ENCODE measurements at places on chromosomes 12 and 14. TPM values are rescaled to one million over a fixed set of nuclear protein-coding genes. Genes with fewer than 3 reads are reported as not detected.

The RIMKLB gene
- polyA plus RNA-seq, result 5.4 TPM

The KRT83 gene
- 1.1 TPM for polyA plus RNA-seq

DNA sequence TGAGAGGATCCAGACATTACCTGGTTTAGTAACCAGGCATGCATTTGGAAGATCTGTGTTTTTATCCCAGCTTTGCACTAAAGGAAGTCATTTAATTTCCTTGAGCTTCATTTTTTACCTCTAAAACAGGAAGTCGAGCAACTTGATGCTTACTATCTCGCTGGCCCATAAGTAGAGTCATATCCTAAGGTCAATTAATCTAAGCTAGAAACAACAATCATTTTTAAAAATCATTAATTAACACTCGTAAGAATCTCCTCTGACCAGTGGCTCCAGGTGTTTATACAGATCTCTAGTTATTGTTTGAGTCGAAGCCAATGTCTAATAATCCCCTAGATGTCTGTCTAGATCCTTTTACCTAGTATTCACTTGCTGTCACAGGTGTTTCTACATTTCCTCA is 355.8 kb upstream of the DCN start:
- no peak for DNase-seq

GRCh38 chr12:120118321-120119061 is 1.9 kb upstream of the RAB35 start:
- DNase-seq, result no peak

The KIF5A gene
- 127 TPM for polyA plus RNA-seq

The PTPRR gene
- polyA plus RNA-seq, result 1.3 TPM

DNA sequence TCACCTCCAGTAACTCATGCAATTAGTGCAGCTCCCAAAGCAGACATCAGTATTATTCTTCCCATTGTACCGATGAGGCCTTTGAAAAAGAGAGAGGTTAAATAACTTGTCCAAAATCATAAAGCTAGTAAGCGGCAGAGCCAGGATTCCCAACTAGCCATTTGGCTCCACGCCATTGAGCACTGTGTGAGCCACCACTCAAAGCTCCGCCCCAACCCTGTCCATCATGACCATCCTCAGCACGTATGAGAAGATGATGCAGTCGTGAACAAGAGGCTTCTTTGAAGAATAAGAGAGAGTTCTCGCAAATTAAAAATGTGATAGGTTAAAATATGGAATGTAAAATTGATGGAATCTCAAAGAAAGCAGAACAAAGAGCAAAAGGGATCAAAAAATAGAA is 14.6 kb downstream of the CLMN start:
- no peak for DNase-seq

DNA sequence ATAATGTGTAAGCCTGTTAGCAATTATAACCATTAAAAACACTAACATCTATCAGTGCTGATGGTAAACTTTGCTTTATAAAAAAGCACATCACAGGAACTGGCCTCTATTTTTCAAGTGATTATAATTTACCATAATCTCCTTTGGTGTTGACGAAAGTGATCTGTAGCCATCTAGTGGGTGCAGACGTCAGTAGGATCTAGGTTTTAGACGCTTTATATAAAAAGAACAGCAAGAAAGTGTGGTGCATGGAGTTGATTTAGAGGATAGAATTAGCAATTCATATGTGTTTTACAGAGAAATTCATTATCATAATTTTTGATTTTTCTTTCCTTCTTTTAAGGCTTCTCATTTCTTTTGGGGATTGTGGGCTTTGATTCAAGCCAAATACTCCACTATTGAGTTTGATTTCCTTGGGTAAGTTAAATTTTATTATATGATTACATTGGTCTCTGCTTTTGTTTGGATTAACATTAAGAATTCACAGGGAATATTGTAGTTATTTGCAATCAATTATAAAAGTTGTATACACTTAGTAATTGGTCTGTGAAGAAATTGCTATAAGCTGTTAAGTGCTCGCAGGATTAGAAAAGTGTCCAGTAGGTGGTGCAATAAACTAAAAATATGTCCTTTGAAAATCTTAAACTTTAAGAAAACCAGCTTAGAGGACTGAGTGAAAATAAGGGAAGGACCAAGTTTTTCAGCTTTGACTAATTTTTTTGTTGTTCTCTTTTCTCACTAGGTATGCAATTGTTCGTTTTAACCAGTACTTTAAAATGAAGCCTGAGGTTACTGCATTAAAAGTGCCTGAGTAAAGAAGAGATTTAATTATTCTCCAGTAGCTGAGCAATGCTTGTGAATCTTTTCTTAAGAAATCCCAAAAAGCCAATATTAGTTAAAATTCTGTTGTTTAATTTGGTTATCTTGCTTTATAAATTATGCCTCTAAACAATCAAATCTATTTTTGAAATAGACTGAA is 59.5 kb downstream of the ETNK1 start:
- peak; percentile 78 for DNase-seq

- no peak for DNase-seq
Observed at GRCh38 chr12:53049571-53050318, at the start of gene TNS2. TNS2 (plus strand) TSS chr12:53050065; CDS start chr12:53050186, 121 bp downstream.

The E2F7 gene
- polyA plus RNA-seq, result 11.3 TPM

- no peak for DNase-seq
Observed at GRCh38 chr14:70020352-70021170, 141.3 kb downstream of the SMOC1 start.

DNA sequence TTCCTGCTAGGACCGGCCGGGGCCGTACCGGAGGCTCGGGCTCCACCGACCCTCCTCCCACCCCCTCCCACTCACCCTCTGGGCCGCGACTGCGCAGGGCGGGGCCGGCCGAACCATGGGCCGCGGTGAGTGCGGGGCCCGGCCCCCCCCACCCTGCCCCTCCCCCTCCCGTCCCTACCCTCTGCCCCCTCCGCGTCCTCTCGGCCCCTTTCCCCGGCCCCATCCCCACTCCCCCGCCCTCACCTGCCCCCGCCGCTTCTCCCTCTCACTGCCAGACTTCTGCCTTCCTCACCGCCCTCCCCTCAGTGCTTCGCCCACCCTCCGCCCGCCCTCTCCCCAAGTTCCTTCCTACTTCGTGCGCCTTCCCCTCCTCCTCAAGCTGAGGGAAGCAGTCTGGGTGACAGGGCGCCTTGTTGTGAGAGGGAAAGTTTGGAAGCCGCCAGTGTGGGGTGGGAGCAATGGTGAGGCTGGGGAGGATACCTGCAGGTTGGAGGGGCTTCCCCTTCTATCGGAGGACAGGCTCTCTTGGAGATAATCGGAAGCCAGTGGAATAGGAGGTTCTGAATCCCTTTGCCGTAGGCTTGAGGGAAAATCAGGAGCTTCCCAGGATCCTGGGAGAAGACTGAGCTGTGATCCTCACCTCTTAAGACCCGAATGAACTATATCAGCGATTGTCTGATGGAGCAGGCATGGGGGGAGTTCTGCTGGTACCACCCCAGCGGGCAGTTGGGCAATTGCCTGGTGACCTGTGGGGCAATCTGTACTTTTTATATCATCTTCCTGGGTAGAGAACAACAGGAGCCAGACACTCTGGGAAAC is 472 bp downstream of the MBD6 start:
- DNase-seq, result peak; percentile 64

DNA sequence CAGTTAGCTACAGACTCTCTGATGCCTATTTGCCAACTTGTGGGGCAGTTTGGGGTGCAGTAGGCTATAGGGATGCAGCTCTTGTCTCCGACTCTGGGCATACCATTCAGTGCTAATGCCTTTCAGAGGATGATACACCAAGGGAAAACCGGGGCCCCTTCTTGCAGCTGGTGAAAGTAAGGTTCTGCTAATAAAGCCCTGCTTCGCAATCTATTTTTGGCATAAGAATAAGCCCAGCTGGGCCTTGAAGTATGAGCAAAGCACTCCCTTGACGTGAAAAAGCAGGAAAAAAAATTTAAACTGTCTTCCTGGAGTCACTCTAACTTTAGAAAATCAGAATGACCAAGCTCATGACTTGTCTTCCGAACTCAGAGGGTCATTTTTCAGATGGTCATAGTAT is 124.1 kb upstream of the RBM19 start:
- DNase-seq, result no peak

GRCh38 chr14:59310633-59311032 is 122.2 kb downstream of the DAAM1 start:
- DNase-seq, result no peak

GRCh38 chr14:61752626-61753025 is 9.6 kb upstream of the SNAPC1 start:
- no peak for DNase-seq

- no peak for DNase-seq
Observed at GRCh38 chr12:127832172-127832571, 434.8 kb upstream of the TMEM132C start.

DNA sequence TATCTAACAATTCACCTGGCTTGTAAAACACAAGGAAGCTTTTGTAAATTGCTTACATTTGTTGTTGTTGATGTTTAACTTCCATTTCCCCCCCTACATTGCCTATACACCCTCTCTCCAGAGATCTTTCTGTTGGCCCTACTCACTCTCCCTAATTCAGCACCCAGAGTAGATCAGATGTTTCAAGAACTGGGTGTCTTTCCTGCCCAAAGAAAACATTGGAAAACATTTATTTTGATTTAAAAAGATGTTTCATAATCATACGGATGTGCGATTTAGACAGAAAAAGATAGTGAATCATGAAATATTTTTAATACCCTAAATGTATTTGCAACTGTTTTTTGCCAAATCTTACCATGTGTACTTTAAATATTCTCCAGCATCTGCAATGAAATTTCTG is 446.4 kb upstream of the RGS6 start:
- no peak for DNase-seq

DNA sequence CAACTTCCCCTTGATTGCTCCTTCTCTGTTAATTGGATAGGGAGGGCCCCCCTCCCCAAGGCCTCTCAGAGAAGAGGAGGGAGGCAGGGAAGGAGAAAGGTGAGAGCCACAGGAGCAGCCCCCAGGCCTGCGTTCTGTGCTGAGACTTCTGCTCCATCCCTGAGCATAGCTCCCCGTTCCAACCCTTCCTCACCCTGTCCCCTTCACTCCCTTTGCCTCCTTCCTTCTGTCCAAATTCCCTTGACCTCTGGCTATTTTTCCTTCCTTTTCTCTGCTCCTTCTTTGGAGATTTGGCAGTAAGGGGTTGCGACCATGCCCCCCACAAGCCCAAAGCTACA is 788 bp upstream of the ASIC1 start:
- peak; percentile 62 for DNase-seq

DNA sequence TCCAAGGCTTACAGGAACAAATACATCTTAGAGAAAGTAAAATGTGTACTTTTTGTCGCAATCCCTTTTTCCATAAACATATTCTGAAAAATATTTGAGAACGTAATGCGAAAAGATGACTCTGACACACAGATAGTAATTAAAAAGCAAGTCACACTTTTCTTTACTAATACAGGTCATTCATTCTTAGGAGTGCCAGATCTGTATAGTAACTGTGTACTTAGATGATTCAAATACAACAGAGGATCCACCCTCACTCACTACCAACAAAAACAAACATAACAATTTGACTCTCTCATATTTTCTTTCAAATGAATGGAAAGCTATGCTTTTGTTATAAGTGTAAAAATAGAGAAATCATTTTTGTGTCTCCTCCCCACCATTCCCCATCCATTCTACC is 795.4 kb downstream of the SLC6A15 start:
- no peak for DNase-seq

- peak; percentile 17 for DNase-seq
Observed at GRCh38 chr14:62079038-62079437, 316.8 kb downstream of the SNAPC1 start.

- DNase-seq, result no peak
Observed at GRCh38 chr12:16218934-16219751, 58.3 kb downstream of the SLC15A5 start.

DNA sequence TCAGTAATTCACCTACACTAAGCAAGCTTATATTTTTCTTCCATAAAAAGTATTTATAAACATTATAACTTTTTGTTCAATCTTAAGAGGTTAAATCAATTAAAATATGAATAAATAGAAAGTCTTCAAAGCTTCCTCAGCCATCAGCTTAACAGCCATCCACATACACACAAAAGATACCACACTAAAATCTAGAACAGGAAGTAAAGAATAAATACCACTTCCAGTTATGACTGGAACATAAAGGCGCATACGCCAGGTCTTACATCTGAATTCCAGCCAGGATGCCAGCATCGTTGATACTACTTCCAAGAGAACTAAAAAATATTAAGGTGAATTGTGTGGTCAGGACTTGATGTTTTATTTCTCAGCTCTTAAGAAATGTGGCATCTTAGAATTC is 17.0 kb downstream of the SIX1 start:
- no peak for DNase-seq

DNA sequence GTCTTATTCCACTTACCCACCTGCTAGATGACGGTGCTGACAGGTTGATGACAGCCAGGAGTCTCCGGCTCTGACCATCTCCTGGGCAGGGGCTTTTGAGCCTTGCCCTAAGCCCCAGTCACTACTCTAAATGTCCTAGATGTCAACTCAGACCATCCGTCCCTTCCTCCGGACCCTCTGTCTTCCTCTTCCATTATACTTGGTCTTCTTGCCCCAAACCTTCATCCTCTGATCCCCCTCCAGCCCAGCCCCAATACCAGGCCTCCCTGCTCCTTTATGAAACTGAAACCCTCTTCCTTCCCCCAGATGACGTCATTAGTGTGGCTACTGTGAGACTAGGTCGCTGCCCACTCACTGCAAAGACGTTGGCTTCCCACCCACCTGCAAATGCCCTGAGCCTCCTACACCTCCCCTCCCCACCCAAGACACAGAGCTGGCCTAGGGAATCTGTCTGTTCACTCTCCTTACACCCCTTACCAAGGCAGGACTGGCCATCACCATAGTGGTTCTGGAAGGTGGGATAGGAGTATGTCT is 10.1 kb downstream of the KRT71 start:
- no peak for DNase-seq

DNA sequence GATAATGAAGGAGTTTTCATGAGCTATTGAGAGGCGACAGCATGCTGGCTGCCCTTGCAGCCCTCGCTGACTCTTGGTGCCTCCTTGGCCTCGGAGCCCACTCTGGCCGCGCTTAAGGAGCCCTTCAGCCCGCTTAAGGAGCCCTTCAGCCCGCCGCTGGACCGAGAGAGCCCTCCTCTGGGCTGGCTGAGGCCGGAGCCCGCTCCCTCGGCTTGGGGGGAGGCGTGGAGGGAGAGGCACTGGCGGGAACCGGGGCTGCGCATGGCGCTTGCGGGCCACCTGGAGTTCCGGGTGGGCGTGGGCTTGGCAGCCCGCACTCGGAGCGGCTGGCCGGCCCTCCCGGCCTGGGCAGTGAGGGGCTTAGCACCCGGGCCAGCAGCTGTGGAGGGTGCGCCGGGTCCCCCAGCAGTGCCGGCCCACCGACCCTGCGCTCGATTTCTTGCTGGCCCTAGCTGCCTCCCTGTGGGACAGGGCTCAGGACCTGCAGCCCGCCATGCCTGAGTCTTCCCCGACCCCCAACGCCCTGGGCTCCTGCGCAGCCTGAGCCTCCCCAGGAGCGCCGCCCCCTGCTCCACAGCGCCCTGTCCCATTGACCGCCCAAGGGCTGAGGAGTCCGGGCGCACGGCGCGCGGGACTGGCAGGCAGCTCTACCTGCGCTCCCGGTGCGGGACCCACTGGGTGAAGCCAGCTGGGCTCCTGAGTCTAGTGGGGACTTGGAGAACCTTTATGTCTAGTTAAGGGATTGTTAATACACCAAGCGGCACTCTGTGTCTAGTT is 20.1 kb upstream of the PAWR start:
- DNase-seq, result no peak

All from brain (organoid and tissue), 16 donors.